ENCODE measurements at places on chromosomes 6 and 20. TPM values are rescaled to one million over a fixed set of nuclear protein-coding genes. Genes with fewer than 3 reads are reported as not detected.

TXLNB gene
- 0.13 TPM for total RNA-seq

PSMB9 gene
- 3.4 TPM for total RNA-seq

PI3 gene
- total RNA-seq = 1.5 TPM

TMC2 gene
- not detected for total RNA-seq

MOG gene
- not detected for total RNA-seq

LAMA2 gene
- total RNA-seq = 31.1 TPM

TRIM15 gene
- total RNA-seq = not detected

MROH8 gene
- total RNA-seq = 4.2 TPM

C20orf141 gene
- not detected for total RNA-seq

MYL9 gene
- total RNA-seq = 172 TPM

RSPH4A gene
- total RNA-seq = 1.0 TPM

LY6G6D gene
- total RNA-seq = not detected

FLRT3 gene
- total RNA-seq = 2.3 TPM

CARMIL1 gene
- total RNA-seq = 6.3 TPM

HLA-G gene
- total RNA-seq = not detected

BANF2 gene
- total RNA-seq = not detected

STMND1 gene
- total RNA-seq = not detected

PEDS1 gene
- total RNA-seq = 54.6 TPM

CST7 gene
- not detected for total RNA-seq

PAK5 gene
- not detected for total RNA-seq

VSX1 gene
- not detected for total RNA-seq

PROCR gene
- 44.3 TPM for total RNA-seq
